ENCODE measurements at places on chromosomes 1 and 21. TPM values are rescaled to one million over a fixed set of nuclear protein-coding genes. Genes with fewer than 3 reads are reported as not detected.

DNA sequence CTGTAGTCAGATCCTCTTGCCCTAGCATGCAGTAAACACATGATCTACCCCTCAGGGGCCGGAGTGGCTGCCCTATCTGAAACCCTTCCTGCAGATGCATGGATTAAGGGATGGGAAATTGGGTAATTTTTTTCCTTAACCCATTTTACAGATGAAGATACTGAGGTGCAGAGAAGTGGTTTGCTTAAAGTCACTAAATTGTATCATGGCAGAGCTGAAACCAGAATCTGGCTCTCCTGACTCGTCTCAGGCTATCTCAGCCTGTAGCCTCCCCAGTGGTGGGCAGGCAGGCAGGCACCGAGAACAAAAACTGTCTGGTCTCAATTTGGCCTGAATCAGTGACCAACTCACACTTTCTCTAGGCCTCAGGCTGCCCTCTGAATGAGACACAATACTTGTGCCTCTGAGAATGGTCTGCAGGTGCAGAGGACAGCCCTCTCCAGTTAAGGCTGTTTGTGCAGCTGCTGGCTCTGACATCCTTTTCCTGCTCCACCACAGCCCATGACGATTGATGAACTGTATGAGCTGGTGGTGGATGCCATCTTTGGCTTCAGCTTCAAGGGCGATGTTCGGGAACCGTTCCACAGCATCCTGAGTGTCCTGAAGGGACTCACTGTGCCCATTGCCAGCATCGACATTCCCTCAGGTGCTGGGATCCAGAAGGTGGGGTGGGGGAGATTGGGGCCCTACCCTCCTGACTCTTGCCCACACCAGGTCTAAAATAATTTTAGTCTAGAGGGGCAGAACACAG, 1.5 kb downstream of the NAXE start:
- no peak for DNase-seq

GRCh38 chr1:46487818-46488218, 1.8 kb upstream of the DMBX1 start:
- DNase-seq, result no peak

GRCh38 chr1:94399453-94399852, 18.7 kb upstream of the ABCD3 start:
- no peak for DNase-seq

The CA6 gene
- total RNA-seq, result 12.3 TPM

- DNase-seq, result no peak
These were observed 151.3 kb upstream of the PTGFR start for GRCh38 chr1:78339490-78339889.

DNA sequence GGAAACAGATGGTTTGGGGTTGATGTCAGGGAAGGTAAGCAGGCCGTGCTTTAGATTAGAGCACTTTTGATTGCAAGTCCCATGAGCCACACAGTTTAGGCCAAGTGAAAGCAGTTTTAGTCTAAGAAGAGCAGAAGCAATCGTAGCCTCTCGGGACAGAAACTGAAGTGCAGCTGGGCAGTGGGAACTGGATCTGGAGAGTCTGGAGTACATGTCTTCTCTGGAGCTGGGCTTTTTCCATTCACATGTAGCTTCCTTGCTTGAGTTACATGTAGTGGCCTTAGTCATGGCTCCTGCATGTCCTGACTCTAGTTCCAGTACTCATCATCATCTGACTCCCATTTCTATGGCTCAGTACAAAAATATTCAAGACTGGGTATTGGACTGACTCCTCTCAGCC, 16.7 kb downstream of the CAMTA1 start:
- DNase-seq, result no peak

DNA sequence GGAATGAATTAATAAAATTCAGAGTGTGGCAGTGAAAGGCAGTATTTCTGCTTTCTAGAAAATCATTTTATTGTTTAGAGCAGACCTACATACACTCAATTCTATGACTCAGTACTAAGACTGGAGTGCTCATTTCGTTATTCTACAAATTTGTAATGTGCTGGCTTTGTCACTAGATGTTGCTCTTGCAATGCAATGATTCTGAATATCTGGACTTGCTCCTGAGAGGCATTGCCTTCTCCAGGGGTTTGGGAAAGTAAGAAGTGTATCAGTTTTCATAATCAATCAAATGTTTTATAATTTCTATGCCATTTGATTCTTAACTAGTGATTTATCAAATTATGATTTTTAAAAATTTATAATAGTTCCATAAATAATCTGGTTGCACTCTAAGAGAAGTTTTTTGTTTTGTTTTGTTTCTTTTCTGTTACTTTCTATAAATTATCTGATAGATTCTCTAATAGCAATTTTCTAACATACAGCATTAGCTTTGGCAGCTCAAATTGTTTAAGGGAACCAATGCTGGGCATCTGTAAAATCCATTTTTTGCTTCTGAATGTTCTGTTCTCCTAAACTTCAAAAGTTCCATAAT, 280.5 kb upstream of the SGIP1 start:
- no peak for DNase-seq
